ENCODE measurements at places on chromosomes 12 and 14.

GRCh38 chr12:51077930-51078329, 5.5 kb downstream of the CSRNP2 start:
- DNase-seq, result no peak

DNA sequence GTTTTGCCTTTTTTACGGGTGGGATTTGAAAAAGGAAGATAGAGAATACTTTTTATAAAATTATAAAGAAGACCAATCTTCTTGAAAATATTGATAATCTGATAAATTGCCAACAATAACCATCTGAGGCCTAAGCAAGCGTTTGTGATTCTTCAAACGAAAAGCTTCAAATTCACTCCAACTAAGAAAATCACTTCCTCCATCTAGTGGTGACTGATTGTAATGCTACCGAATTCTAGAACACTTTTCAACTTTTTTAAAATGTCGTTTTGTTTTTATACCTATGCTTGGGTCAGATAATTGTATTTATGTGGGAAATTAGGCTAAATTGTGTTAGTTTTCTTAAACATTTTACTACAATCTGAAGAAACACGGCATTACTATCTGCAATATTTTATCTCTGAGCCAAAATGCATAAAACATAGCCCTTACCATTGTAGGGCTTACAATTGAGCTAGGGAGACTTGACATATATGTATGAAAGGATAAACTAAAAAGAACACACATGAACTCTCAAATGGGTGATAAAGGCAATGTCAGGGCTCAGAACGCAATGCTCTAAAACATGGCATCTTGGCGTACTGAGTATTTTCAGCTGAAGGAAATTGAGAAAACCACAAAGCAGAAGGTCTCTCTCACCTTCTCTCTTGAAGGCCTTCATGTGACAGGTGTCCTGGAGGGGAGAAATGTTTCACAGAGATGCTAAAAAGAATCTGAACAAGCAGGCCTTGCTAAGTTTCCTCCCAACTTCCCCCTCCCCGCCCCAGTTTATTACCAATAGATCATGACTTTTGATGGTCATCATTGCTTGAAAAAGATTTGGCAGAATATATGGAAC, 36.8 kb upstream of the G2E3 start:
- peak; percentile 17 for DNase-seq

- DNase-seq, result no peak
Observed at GRCh38 chr14:61110316-61111082, 129.5 kb downstream of the SLC38A6 start.

DNA sequence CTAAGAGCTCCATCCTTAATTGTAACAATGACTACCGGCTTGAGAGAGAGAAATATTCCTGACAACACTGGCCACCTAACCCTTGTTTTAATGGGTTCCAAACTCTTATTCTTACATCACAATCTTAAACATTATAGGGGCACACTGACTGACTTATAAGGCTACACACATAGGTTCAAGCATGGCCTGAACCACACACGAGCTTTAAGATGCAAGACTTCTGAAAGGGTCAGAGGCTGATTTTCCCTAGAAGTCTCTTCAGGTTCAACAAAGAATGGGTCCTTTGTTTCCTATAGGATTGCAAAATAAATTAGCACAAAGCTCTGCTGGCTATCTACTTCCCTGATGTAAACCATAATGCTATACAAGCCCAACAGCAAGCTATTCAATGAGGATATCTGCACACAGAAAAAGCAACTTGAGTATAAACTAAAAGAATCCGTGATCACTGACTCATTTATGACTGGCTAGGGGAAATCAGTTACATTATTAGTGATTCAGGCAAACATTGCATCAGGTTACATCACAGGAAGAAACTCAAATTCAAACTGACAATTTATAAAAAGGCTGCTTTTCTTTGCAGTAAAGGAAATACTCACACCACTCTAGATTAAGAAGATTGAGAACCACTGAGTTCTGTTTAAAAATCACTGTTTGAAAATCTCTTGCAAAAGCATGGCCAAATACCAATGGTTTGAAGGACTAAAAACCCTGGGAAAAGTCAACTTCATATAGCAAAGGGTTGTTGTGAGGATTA, 8.5 kb downstream of the BTG1 start:
- peak; percentile 87 for DNase-seq

DNA sequence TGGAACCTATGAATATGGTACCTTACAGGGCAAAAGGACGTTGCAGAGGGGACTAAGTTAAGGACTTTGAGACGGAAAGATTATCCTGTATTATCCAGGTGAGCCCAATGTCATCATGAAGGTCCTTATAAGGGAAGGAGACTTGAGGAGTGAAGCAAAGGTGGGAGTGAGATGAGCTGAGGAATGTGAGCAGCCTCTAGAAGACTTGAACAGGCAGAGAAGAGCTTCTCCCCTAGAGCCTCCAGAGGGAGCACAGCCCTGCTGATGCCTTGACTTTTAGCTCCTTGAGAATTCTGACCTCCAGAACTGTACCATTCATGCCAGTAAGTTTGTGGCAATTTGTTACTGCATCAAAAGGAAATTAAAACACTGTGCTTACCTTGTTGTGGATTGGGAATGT, 41.8 kb upstream of the DCD start:
- no peak for DNase-seq

- DNase-seq, result no peak
Observed at GRCh38 chr14:100727873-100728240, 1.2 kb downstream of the DLK1 start.

DNA sequence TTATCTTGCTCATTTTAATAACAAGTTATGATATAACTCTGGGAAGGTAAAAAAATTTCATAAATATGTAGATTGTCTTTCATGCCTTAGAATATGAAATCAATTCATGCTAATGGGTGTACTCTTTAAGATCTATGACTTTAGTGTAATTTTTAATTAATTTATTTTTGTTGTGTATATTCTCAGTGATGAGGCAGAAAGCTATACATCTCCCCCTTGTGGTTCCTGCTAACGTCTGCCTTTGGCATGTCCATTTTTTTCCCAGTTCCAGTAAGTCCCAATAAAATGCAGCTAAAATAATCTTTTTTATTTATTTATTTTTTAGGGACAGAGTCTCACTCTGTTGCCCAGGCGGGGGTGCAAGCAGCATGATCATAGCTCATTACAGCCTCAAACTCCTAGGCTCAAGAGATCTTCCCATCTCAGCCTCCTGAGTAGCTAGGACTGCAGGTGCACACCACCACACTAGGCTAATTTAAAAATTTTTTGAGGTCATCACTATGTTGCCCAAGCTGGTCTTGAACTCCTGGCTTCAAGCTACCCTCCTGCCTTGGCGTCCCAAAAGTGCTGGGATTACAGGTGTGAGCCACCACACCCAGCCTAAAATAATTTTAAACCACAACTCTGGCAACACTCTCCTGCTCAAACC, 3.3 kb upstream of the CHURC1 start:
- no peak for DNase-seq

DNA sequence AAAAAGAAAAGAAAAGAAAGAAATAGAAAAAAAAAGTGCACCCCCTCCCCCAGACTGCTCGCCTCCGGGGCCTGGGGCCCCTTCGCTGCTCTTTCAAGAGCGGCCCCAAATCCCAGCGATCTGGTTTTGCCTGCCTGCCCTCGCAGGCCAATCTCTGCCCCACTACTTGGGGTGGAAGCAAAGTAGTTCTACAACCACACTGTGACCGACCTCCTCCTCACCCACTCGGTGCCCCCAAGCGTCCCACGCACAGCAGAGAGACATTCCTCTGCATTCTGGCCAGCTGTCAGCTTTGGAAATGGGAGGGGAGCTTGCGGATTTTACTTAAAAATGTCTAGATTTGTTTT, 2.4 kb upstream of the TBX3 start:
- DNase-seq, result no peak

GRCh38 chr14:68681256-68682011, 111.4 kb downstream of the ZFP36L1 start:
- no peak for DNase-seq

GRCh38 chr12:63777340-63777739, 2.4 kb upstream of the RXYLT1 start:
- DNase-seq, result no peak

DNA sequence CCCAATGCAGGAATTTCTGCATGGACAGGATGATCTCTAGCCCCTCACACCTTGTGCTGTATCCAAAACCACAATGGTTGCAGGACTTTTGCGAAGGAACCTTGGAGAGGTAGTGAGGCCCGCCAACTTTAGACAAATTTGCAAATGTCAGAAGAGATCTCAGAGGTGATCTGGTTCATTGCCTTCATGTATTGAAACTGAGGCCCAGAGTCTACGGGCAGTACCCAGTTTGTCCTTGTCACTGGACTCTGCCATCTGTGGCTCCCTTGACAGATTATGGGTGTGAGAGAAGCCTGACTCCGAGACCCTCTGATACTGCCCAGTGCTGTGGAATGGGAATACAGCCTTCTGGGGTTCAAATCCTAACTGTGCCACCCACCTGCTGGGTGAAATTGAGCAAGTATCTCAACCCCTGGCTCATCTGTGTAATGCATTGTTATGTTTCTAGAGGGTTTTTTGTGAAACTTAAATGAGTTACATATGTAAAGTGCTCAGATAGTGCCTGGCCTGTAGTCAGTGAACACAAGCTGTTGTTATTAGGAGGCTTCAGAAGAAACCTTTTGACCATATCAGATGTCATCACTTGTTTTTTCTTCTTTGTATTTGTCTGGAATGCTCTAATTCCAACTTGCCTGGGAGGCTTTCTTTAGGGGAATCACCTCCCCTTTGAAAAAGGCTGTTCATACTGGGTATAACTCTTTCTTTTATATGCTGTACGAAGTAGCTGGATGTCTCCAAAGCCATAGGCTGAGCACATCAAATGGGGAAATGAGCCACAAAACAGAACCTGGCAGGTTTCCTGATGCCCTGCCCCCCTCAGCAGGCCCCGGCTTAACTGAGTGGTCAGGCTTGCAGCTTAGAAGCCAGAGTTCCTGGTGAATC, 71.4 kb upstream of the SRSF5 start:
- peak; percentile 52 for DNase-seq

- peak; percentile 73 for DNase-seq
Observed at GRCh38 chr12:25959071-25959961, 834 bp downstream of the RASSF8 start.

DNA sequence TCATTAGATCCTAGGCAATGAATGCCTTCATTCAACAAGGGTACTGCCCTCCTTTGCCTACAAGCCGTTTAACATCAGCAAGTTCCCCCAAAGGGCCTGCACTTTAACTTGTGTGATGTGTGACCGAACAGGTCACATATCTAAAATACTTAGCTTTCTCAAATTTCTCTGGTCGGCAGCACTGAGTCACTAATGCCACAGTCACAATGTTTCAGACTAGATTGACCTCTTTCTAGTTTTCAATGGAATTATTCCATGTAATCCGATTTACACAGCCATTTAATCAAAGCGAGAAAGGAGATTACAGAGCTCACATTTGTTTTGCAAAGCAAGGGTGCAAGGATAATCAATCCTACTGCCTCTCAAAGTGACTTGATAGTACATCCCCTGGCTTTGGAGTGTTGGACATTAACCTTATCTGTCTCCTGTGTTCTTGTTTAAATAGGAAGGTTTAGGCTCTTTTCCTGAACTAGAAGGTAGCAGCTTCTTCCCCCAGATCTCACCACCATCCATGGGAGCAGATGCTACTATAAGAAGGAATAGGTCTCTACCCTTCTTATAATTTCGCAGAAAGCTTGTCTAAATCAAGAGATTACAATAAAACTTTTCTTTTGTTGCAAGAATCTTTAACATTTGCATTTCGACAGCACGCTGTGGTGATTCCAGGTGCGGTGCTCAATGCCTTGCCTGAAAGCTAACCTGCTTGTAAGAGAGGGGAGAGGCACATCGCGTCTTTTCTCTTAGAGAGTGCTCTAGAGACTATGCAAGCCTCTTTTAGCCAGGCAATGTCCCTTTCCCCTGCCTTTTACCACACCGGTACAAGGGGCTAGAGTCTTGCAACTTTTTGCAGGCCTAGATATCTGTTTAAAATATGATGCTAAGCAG, 1.8 kb downstream of the KITLG start:
- no peak for DNase-seq

DNA sequence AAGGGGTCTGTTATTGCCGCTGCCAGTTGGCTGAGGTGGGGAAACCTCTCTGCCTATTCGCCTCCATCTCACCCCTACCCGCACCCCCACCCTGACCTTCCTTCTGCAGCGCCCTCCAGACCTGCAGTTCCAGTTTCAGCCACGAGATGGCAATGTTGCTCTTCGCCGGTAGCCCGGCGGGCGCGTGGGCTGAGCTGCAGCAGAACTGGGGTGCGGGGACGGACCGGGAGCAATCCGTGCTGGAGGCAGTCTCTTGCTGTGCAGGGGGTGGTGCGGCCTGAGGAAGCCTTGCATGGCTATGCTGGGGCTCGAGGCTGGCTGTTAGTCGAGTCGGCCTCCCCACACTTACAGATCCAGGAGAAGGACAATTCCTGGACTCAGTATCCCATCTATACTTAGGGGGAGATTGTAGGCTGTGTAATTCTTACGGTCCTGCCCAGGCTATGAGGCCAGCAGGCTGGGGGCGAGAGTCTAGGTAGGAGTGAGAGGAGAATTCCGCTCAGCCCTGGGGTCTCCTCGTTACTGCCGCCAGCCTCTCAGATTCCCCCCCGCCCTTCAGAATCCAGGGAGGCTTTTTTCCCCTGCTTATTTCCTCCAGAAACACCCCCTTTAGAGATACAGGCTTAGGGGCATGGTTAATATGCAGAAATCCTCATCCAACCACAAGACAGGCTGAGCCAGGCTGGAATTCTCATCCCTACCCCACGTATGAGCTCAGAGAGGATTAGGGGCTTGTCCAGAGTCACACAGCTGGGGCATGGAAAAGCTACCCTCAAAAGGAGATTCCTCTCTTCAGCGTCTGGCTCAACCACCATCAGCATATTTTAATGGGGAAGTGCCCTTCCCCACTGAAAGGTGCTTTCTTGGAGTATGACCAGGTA, 118.2 kb downstream of the AACS start:
- peak; percentile 58 for DNase-seq

DNA sequence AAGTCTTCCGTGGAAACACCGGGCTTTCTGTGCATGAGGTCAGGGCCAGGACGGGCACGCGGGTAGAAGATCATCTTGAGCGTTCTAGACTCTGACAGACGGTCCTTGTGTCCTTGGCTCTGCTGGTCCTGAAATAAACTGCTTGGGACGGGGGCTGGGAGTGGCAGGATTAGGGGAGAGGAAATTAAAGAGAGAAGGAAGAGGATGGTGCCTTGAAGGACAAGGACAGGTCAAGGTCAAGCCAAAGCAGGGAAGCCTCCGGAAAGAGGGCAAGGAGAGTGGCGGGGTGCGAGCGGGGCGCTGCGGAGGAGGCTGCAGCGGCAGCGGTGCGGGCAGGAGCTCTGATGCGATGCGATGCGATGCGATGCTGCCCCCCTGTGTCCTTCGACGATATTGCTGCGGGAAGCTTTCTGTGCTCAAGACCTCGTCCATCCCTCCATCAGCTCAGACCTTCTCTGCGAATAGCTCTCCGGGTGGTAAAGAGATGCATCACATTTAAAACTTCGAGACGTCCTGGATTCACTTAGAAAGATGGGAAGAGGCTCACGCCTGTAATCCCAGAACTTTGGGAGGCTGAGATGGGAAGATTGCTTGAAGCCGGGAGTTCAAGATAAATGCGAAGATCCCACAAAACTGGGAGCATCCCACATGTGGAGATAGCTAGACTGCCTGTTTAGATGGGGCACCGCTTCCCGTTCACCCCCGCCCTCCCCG, 110.1 kb upstream of the TMEM132D start:
- DNase-seq, result peak; percentile 11

GRCh38 chr12:127150479-127150878, 1116.5 kb upstream of the TMEM132C start:
- DNase-seq, result no peak

All from mammary epithelial cell (primary cell).